Activated naive CD4-positive, alpha-beta T cell treated with anti-CD3 and anti-CD28 coated beads for 36 hours (primary cell): ENCODE measurements at places on chromosomes 12 and 14. TPM values are rescaled to one million over a fixed set of nuclear protein-coding genes. Genes with fewer than 3 reads are reported as not detected.

The PRB2 gene
- total RNA-seq = not detected

The CLEC1B gene
- not detected for total RNA-seq

The IFNG-AS1 gene
- 1.2 TPM for total RNA-seq

The CBLN3 gene
- total RNA-seq = 7.7 TPM

The CATSPERB gene
- total RNA-seq = 0.26 TPM

The KCNA5 gene
- total RNA-seq = not detected

The PHETA1 gene
- total RNA-seq = 0.35 TPM

The CHST11 gene
- total RNA-seq = 45.3 TPM

- no peaks in the 10 kb centered on the region for H3K36me3 ChIP-seq
- H3K4me1 ChIP-seq = no peaks in the 10 kb centered on the region
- DNase-seq = peak; percentile 1
- H3K27ac ChIP-seq = no peak overlapping the region
These were observed 201.4 kb downstream of the KIF26A start for GRCh38 chr14:104339829-104340228.

- H3K36me3 ChIP-seq = peaks cover 8% of the 10 kb centered on the region
- H3K27me3 ChIP-seq = no peaks in the 10 kb centered on the region
- no peak overlapping the region for H3K4me3 ChIP-seq
- H3K27ac ChIP-seq = no peak overlapping the region
- DNase-seq = no peak
- H3K4me1 ChIP-seq = peaks cover 3% of the 10 kb centered on the region
These were observed 22.5 kb downstream of the LRP6 start for GRCh38 chr12:12244341-12244740.

DNA sequence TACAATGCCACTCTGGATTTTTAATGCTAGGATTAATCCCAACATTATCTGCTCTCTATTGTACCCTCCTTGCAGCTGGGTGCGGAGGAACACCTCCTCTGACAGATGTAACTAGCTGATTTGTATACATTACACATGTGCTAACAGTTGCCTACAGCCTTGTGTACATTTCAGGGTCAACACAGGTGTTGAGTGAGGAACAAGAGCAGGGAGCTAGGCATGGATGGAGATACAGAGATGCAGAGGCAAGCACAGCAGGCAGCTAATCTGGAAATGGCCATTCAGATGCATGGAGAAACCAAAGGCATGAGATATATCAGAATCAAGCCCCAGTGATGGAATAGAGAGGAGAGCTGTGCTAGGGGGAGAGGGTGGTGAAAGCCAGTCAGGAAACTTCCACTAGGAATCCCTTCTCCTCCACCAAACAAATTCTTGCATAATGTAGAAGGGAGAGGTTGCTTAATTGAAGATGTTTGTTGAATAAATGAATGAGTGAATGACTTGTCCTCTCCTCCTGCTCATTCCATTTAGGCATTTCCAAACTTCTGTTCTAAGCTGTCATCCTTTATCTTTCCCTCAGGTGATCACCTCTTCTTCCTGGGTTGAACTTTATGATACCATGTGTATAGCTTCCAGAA is 313.2 kb downstream of the ATP23 start:
- H3K27ac ChIP-seq = no peak overlapping the region
- no peaks in the 10 kb centered on the region for H3K36me3 ChIP-seq
- H3K4me3 ChIP-seq = no peak overlapping the region
- no peak for DNase-seq

DNA sequence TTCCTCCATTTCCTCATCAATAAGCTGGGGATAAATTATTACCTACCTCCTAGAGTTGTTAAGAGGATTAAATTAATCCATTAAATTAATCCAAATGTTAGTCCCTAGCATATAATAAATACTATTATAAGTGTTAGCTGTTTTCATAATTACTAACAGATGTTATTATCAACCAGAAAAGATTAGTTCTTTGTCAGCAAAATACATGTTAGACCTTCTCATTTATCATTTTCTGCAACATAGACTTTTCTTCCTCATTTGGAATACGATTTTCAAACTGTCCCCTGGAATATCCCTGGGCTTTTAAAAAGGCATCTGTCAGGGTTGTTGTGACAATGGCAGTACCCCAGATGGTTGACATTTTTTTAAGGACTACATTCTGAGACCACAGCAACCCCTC is 133.1 kb downstream of the ANO6 start:
- peaks cover 44% of the 10 kb centered on the region for H3K36me3 ChIP-seq
- no peak overlapping the region for H3K4me3 ChIP-seq
- peaks cover 3% of the 10 kb centered on the region for H3K4me1 ChIP-seq
- no peaks in the 10 kb centered on the region for H3K27me3 ChIP-seq
- no peak overlapping the region for H3K27ac ChIP-seq

DNA sequence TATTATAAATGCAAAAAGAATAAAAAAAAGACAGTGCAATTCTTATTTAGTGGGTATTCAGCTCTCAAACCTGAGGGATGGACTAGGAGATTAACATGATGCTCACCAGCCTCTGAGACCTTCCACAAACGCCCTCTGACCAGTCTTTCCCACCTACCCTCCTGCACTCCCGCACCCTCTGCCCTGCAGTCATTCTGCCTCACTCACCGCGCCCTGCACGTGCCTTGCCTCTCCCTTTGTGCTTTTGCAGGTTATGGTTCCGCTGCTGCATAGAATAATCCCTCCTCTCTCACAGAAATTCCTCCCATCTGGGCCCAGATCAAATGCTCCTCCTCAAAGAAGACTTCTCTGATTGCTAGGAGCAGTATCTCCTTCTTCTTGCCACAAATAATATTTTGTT is 28.5 kb upstream of the TMCC3 start:
- H3K36me3 ChIP-seq = no peaks in the 10 kb centered on the region
- H3K4me1 ChIP-seq = peaks cover 9% of the 10 kb centered on the region
- no peak overlapping the region for H3K27ac ChIP-seq
- no peak for DNase-seq
- no peak overlapping the region for H3K4me3 ChIP-seq

DNA sequence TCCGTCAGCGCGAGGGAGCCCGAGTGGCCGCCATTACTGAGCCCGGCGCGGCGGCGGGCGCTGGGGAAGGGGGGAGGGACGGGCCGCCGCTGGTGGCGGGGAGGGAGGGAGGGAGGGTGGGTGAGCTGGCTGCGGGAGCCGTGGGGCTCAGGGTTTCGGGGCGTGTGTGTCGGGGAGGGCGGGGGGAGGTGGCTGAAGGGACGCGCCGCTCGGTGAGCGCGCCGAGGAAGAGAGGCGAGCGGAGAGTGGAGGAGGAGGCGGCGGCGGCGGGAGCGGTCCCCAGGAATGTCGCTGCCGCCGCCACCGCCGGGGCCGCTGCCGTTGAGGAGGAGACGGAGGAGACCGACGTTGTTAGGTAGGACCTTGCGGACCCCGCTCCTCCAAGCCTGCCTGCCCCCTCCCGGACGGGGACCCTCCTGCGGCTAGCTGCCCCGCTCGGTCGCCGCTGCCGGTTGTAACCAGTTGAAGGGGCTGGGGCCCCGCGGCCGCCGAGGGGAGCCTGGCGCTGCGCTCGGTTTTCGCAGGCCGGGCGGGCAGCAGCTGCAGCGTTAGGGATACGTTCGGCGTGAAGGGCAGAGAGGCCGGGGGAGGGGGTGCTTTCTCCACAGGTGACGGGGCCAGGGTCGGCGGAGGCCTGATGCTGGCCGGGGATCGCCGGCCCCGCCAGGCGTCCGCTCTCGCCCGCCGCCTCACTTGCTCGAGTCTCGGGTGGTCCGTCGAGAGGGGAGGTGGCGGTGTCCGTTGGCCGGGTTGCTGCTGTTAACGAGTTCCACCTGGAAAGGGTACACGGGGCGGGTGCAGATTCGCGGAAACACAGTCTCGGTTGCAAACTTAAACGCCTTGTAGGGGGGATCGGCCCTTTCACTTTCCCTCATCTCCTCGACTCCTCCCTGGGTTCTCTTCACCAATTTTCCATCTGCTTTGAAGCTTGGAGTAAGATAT is at the start of gene ARHGAP5:
TSS of gene ARHGAP5 (plus strand) at position 224 of the 942 bp plus-strand sequence. CDS start 13,366 bp downstream, outside the sequence.
- H3K4me1 ChIP-seq = peaks cover 36% of the 10 kb centered on the region
- peak; percentile 58 for DNase-seq
- H3K36me3 ChIP-seq = peaks cover 3% of the 10 kb centered on the region
- H3K27ac ChIP-seq = peak within 1 kb of the TSS; percentile 92
- peak within 1 kb of the TSS; percentile 95 for H3K4me3 ChIP-seq

- peaks cover 19% of the 10 kb centered on the region for H3K4me1 ChIP-seq
- no peak overlapping the region for H3K4me3 ChIP-seq
- no peaks in the 10 kb centered on the region for H3K36me3 ChIP-seq
- DNase-seq = no peak
- H3K27me3 ChIP-seq = no peaks in the 10 kb centered on the region
These were observed 185.5 kb upstream of the ATP2B1 start for GRCh38 chr12:89893972-89894706.

GRCh38 chr14:32594766-32595165 is 265.7 kb downstream of the AKAP6 start:
- no peak overlapping the region for H3K4me3 ChIP-seq
- H3K36me3 ChIP-seq = no peaks in the 10 kb centered on the region
- H3K27me3 ChIP-seq = no peaks in the 10 kb centered on the region
- no peak overlapping the region for H3K27ac ChIP-seq
- H3K4me1 ChIP-seq = no peaks in the 10 kb centered on the region
- no peak for DNase-seq

GRCh38 chr12:64034901-64035576 is 187.1 kb downstream of the KICS2 start:
- DNase-seq = no peak
- H3K4me3 ChIP-seq = no peak overlapping the region
- no peaks in the 10 kb centered on the region for H3K27me3 ChIP-seq
- H3K4me1 ChIP-seq = no peaks in the 10 kb centered on the region
- H3K36me3 ChIP-seq = no peaks in the 10 kb centered on the region

DNA sequence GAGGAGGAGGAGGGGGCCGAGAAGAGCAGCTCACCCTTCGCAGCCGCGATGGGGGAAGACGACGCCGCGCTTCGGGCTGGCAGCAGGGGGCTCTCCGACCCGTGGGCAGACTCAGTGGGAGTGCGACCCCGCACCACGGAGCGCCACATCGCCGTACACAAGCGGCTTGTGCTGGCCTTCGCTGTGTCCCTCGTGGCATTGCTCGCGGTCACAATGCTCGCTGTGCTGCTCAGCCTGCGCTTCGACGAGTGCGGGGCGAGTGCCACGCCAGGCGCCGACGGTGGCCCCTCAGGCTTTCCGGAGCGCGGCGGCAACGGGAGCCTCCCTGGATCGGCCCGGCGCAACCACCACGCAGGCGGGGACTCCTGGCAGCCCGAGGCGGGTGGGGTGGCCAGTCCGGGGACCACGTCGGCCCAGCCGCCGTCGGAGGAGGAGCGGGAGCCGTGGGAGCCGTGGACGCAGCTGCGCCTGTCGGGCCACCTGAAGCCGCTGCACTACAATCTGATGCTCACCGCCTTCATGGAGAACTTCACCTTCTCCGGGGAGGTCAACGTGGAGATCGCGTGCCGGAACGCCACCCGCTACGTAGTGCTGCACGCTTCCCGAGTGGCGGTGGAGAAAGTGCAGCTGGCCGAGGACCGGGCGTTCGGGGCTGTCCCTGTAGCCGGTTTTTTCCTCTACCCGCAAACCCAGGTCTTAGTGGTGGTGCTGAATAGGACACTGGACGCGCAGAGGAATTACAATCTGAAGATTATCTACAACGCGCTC is 745 bp downstream of the TRHDE start:
- H3K4me3 ChIP-seq = no peak overlapping the region
- H3K36me3 ChIP-seq = no peaks in the 10 kb centered on the region
- DNase-seq = no peak
- H3K27ac ChIP-seq = no peak overlapping the region

- DNase-seq = no peak
- no peak overlapping the region for H3K4me3 ChIP-seq
- H3K27ac ChIP-seq = no peak overlapping the region
- H3K4me1 ChIP-seq = no peaks in the 10 kb centered on the region
- H3K27me3 ChIP-seq = no peaks in the 10 kb centered on the region
These were observed 46.5 kb downstream of the TEAD4 start for GRCh38 chr12:3005736-3006135.

DNA sequence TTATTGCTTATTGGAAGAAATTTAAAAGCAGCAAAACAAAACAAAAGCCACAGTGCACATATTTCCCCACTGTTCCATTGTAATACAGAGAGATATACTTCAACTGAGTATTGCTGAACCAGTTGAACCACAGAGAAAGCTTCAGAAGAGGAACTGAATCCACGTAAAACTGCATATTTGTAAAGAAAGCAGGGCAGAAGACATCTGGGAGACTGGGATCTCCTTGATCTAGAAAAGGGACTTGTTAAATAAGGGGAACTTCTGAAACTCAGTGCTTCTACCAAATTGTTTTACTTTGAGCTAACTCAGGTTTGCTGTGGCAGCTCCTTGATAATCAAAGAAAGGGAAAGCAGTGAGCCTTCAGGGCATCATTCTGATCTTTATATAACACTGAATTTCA is 411.1 kb upstream of the MDGA2 start:
- no peak for DNase-seq
- H3K4me1 ChIP-seq = no peaks in the 10 kb centered on the region
- H3K4me3 ChIP-seq = no peak overlapping the region
- no peaks in the 10 kb centered on the region for H3K27me3 ChIP-seq
- H3K36me3 ChIP-seq = no peaks in the 10 kb centered on the region

- DNase-seq = peak; percentile 61
- H3K27me3 ChIP-seq = no peaks in the 10 kb centered on the region
- H3K36me3 ChIP-seq = peaks cover 34% of the 10 kb centered on the region
These were observed 755 bp downstream of the SETD1B start for GRCh38 chr12:121804417-121805111.

DNA sequence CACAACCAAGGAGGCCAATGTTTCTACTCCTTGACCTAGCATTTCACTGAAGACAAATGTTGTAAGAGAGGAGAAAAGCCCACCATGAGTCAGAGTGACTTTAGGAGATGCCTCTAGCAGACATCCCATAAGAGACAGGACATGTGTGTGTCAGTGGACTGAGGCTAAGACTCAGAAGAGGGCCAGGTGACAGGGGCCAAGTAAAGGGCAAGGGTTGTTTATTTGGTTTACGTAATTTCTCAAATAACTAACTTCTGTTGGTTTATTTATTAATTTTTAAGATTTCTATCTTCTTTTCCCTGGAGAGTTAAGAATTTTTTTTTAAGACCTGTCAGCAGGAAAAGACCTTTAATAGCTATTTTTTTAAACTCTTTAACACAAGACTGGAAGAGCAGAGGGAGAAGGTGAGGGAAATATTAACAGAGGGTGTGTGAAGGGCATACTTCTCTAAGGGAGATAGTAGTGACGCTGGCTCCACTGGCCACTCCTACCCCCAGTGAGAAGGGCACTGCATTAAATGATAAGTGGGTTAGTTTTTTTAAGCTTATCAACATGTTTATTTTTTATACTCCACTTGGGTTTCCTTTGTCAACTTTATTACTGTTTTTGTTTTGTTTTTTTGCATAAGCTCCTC is 3.4 kb downstream of the PNP start:
- H3K36me3 ChIP-seq = peaks cover 70% of the 10 kb centered on the region
- no peaks in the 10 kb centered on the region for H3K27me3 ChIP-seq
- peak overlapping the region; percentile 63 for H3K4me3 ChIP-seq
- peak overlapping the region; percentile 62 for H3K27ac ChIP-seq
- DNase-seq = no peak
